ENCODE measurements at places on chromosomes 12 and 14.

DNA sequence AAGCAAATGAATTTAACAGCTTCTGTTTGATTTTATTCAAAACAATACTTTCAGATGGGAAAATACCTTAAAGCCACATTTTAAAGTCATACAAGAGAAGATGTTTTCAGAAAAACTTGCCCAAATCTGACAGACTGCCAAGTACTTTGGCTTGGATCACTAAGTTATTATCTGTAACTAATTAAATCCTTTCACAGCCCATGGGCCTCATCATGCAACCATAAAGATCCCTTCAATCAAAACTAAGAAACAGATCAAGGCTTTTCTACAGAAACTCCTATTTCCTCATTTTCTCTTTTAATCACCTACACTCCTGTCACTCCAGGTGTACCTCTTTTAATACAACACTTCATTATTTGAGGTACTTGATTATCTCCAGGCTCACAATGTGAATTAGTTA lies 28.1 kb downstream of the BLTP3B start:
- DNase-seq, result no peak

DNA sequence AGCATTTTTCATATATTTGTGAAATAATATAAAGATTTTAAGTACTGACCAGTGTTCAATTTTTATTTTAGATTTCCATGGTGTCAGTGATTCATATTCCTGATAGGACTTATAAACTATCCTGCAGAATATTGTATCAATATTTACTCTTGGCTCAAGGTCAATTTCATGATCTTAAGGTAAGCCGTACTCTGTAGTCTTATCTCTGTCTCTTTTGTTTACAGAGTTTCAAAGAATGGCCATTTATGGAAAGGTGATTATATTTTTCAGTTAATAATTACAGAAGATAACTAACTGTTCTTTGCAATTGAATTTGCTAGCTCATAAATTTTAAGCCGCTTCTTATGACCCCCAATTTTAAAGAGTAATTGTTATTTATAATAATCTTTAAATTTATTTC lies 27.9 kb downstream of the CGRRF1 start:
- no peak for DNase-seq

GRCh38 chr14:103504991-103505565 lies 17.6 kb downstream of the CKB start:
- no peak for DNase-seq

- DNase-seq, result no peak
Measured at GRCh38 chr12:9649532-9649940, 20.0 kb upstream of the CLEC2D start.

DNA sequence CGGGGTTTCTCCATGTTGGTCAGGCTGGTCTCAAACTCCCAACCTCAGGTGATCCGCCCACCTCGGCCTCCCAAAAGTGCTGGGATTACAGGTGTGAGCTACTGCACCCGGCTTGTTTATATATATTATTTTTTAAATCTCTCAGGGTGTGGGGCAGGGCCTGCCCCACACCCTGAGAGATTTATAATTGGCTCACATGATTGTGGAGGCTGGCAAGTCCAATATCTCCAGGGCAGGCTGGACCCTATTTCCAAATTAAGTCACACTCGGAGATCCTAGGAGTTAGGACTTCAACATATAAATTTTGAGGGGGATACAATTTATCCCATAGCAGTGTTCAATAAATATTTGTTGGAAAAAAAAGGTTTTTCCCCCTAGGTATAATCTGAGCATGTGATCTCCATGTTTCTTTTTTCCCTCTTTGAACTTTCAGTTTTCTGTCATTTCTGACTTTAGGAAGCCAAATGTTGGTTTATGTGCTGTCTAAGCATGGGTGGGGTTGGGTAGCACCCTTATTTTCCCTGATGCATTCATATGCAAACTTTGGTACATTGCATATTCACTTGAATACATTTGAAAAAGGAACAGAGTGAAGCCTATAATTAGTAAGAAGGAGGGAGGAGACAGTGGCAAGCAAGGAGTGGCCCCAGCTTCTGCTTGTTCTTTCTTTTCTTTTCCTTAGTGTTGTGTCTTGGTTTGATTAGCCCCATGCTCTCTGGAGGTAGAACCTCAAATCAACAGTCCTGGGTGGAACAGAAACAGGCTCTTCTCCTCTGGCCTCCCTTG lies 8.7 kb upstream of the A2ML1 start:
- DNase-seq, result no peak

DNA sequence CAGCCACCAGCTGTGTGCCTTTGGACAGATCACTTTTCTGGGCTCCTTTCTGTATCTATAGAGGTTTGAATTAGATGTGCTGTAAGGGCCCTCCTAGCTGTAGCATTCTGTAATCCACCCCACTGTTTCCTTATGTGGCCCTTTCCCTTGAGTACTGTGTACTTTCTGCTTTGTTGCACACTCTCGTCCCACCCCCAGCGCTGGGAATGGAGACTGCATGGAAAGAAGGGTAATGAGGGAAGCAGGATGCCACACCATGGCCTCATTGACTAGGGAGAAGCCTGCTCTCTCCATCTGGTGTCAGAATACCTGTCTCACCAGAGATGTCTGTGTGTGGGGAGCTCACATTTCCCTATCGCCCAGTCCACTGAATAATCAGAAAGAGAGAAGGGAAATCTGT lies 13.6 kb upstream of the GALNT16 start:
- DNase-seq, result no peak

DNA sequence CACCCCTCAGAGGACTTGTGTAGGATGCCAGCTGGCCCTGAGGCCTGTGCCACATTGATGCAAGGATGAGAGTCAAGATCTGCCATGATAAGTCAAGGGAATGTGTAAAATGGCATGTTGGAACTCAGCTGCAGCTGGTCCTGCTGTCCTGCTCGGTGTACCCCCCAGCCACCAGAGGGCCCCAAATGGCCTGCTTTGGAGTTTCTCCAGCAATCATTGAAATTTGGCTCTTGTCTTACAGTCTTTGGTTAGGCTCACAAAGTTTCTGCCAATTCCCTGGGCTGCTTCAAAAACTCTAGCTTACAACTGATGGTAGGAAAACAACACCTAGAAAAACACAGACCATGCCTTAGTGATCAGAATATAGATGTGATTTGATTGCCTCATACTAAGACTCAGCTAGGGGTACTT lies 76.8 kb downstream of the HSD17B6 start:
- no peak for DNase-seq

DNA sequence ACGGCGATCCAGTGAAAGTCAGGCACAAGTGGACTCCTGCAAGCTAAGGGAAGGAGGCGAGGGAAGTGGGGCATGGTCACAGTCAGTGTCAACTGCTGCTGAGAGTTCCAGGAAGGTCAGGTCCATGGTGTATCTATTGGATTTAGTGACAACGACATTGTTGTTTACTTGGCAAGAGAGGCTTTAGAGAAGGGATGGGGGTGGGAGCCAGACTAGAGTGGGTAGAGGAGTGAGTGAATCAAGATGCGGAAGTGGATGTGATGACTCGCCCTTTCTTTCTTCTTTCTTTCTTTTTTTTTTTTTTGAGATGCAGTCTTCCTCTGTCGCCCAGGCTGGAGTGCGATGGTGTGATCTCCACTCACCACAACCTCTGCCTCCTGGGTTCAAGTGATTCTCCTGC lies 12.5 kb downstream of the P2RX7 start:
- no peak for DNase-seq

DNA sequence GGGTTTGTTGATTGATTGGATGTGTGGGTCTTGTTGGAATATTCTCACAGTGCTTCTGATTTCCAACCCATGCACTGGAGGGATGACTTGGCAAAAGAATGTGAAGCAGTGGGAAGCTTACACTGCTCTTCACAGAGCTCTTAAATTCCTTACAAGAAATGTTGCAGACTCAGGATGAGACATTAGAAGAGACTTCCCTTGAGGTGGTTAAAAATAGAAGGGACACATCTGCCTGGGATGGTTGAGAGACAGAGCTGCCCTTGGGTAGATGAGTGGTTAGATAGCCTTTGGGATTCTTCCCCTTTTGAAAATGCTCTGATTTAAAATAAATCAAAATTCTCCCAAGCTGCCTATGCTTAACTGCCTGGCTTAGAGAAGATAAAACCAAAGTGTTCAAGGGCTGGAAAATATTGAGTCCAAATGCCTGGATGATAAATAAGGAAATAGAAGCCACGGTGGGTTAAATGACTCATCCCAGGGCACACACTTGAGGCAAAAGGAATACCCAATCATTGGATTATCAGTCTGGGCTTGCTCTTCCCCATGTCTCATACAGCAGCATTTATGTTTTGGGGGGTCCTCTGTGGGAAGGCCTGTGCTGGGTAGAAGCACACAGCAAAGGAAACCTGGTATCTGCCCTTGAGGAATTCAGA lies 264.3 kb downstream of the AKAP6 start:
- no peak for DNase-seq

DNA sequence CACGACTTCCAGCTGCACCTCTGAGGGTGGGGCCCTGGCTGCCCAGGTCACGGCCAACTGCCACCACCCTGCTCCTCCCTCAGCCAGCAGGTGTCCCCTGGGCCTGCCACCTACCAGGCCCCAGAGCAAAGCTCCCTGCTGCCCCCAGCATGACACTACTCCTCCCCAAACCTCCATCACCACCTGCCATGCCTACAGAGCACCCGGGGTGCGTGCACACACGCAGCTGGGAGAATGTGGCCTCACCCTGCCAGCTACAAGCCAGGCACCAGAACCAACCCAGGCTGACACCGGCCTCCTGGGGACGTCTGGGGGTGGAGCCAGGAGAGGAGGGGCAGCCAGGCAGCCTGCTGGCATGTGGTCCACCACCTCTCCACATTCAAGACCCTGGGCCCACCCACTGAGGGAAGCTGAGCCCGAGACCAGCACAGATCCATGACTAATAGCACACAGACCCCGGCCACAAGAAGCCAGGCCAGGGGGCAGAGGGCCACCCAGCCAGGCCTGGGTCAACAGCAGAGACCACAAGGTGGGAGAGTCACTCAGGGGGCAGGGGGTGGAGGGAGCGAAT lies 3.4 kb downstream of the JAG2 start:
- DNase-seq, result no peak

DNA sequence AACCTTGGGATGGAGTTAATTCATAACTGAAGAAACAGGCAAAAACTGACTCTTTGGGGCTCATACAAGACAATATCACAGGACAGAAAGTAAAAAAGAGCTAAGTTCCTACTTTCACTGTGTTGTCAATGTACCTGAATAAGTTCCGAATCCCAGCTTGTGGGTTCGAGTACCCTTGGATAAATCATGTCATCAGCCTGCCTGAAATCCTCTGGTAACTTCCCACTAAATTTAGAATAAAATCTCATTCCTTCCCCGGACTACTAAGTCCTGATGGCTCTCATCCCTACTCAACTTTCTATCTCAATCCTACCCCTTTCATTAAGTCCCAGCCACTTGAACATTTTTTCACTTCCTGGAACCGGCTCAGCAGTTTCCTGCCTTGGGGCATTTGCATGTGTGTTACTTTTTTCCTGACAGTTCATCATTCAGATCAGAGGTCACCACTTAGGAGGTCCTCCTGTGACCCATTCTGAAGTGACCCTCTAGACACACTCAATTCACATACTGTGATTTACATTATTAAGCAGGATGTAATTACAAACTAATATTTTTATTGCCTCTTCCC lies 12.7 kb downstream of the ERP29 start:
- no peak for DNase-seq

All from esophagus squamous epithelium (tissue), 5 donors.